ENCODE measurements at places on chromosomes 12 and 14. TPM values are rescaled to one million over a fixed set of nuclear protein-coding genes. Genes with fewer than 3 reads are reported as not detected.

DNA sequence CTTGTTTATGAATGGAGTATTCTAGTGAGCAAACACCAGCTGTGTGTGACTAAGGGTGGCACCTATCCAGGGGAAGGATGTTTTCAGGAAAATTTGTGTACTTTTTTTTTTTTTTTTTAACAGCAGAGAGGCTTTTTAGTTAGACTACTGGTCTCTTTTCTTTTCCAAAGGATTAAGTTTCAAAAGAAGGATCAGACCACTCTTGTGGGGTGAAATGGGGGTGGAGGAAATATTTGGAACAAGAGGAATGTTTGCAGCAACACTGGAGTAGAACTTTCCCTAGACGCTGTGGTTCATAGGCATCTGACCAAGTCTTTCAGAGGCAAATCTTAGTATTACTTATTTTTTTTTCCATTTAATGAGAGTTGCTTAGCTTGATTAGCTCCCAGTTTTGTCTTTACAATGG is 21.1 kb downstream of the NUBPL start:
- no peaks in the 10 kb centered on the region for H3K4me1 ChIP-seq
- no peak overlapping the region for H3K4me3 ChIP-seq
- H3K36me3 ChIP-seq = no peaks in the 10 kb centered on the region

GRCh38 chr14:61280092-61280525 is 1.0 kb downstream of the TMEM30B start:
- H3K27ac ChIP-seq = no peak overlapping the region
- peaks cover 36% of the 10 kb centered on the region for H3K27me3 ChIP-seq
- peak; percentile 32 for DNase-seq

Gene RNASE7
- polyA plus RNA-seq = 0.18 TPM

- no peaks in the 10 kb centered on the region for H3K4me1 ChIP-seq
- no peak overlapping the region for H3K4me3 ChIP-seq
- peaks cover 17% of the 10 kb centered on the region for H3K36me3 ChIP-seq
Measured at GRCh38 chr12:68739891-68740290, 6.1 kb upstream of the SLC35E3 start.

- H3K4me1 ChIP-seq = no peaks in the 10 kb centered on the region
- no peak for DNase-seq
- no peaks in the 10 kb centered on the region for H3K27me3 ChIP-seq
- no peak overlapping the region for H3K4me3 ChIP-seq
Measured at GRCh38 chr12:95681210-95681765, 109.3 kb downstream of the NTN4 start.

- no peaks in the 10 kb centered on the region for H3K27me3 ChIP-seq
- peaks cover 40% of the 10 kb centered on the region for H3K4me1 ChIP-seq
- peak overlapping the region; percentile 29 for H3K27ac ChIP-seq
Measured at GRCh38 chr12:123075646-123076171, 75.2 kb downstream of the PITPNM2 start.

DNA sequence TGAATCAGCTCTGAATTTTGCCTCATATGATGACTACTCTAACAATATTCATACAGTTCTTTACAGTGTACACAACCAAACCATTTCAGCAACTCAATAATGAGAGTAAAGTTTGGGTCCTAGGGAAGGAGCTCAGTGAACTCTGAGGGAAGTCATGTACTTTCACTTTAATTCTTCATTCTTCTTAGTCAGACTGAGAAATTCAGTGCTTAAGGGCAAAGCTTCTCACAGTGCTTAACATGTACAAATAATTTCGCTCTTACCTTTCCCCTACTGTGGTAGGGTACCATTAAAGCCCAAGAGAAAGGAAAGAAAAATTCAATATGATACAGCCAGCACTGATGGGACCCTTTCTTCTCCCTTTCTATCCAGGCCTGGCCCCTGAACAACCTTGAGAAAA is 435.0 kb downstream of the NELL2 start:
- no peaks in the 10 kb centered on the region for H3K27me3 ChIP-seq
- no peaks in the 10 kb centered on the region for H3K36me3 ChIP-seq
- no peak for DNase-seq
- no peaks in the 10 kb centered on the region for H3K4me1 ChIP-seq
- no peak overlapping the region for H3K4me3 ChIP-seq
